Esophagus muscularis mucosa (tissue), 4 donors: ENCODE measurements at places on chromosomes 6 and 20. TPM values are rescaled to one million over a fixed set of nuclear protein-coding genes. Genes with fewer than 3 reads are reported as not detected.

Gene GSTA5
- not detected for total RNA-seq

Gene XKR7
- not detected for total RNA-seq

DNA sequence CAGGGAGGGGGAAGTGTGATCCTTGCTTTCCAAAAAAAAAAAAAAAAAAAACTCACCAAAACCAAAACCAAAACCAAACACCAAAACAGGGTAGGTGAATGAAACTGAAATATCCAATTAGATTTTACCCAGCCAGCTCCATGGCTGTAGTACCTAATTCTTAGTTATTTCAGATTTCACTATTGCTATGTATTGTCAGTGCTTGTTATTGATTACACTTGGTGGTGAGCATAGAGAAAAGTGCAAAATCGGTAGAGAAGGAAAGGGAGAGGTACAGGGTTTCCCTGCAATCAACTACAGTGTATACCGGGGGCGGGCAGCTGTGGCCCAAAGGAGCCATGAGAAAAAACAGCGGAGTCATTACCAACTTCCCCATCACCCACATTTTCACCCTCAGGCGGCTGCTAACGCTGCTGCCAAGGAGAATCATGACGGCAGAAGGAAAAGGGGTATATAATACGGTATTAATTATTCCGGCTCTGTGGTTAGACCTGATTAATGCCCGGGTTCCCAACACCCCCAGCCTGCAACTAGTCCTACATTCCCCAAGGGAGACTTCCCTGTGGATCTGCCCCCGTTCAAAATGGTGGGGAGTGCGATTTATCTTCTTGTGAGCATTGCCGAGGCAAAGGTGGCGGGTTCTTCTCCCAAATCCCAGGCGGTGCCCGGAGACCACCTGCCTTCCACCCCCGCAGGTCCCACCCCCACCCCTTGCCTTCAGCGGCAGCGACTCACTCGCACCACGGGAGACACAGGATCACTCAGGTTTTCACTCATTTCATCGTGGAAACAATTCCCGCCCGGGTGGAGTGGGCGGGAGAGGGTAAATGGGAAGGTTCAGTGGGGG, at the start of gene C6orf62:
TSS of gene C6orf62 (minus strand) at position 30 of the 847 bp plus-strand sequence. CDS start 486 bp downstream, outside the sequence.
- H3K27ac ChIP-seq = peak within 1 kb of the TSS; percentile 99
- H3K36me3 ChIP-seq = peaks cover 18% of the 10 kb centered on the region
- no peaks in the 10 kb centered on the region for H3K27me3 ChIP-seq
- DNase-seq = no peak
- H3K4me1 ChIP-seq = peaks cover 55% of the 10 kb centered on the region
- peak within 1 kb of the TSS; percentile 97 for H3K4me3 ChIP-seq

DNA sequence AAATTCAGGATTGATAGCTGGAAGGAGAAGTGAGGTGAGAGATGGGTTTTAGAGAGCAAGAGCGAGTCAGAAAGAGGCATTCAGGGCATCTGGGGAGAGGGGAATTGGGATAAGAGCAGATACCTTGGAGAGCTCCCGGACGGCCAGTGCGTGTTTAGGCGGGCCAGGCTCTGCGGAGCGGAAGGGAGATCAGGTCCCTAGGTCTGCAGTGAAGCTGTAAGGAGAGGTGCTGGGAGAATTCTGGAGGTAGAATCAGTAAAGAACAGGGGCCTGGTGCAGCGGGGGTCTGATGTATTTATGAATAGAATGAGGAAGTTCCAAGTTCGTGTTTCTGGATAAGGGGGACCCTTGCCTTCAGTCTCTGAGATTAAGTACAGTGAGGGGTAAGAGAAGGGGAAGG, 47.4 kb upstream of the FAM83D start:
- no peak overlapping the region for H3K27ac ChIP-seq
- no peak for DNase-seq
- H3K27me3 ChIP-seq = no peaks in the 10 kb centered on the region
- H3K36me3 ChIP-seq = no peaks in the 10 kb centered on the region
- H3K4me3 ChIP-seq = no peak overlapping the region

DNA sequence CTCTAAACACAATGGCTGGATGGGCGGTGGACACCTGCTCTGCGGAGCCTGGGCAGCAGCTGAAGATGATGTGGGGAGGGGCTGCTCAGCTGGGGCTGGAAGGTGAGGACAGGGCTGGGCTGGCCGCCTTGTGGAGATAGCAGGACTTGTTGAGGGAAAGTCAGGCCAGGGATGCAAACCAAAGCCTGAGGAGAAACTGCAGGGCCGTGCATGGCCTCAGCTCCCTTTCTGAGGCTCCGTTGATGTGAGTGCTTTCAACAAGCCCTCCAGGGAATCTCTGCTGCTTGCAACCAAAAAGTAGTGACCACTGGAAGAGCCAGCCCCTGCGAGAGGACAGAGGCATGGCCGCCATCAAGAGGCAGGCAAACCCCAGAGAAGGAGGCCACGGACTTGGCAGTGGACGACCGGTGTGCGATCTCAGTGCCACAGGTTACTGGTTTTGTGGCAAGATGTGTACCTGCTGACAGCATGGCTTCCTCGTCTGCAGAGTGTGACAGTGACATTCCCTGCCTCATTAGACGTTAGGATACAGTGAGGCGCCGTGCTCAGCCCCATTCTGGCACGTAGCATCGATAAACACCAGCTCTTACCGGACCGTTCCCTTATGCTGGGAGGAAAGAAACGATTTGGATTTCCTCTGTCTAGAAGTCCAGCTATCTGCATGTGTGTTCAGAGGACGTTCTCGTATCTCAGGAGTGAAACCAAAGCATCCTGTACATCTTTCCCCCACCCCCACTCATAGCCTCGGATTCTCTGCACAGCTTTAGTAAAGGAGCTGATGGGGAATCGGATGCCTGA, 37.9 kb downstream of the ERMARD start:
- no peaks in the 10 kb centered on the region for H3K36me3 ChIP-seq
- no peak for DNase-seq
- H3K27ac ChIP-seq = peak overlapping the region; percentile 70
- no peaks in the 10 kb centered on the region for H3K27me3 ChIP-seq
- peaks cover 22% of the 10 kb centered on the region for H3K4me1 ChIP-seq
- H3K4me3 ChIP-seq = peak overlapping the region; percentile 52

GRCh38 chr6:19320111-19320581, 517.0 kb upstream of the ID4 start:
- DNase-seq = no peak
- no peaks in the 10 kb centered on the region for H3K27me3 ChIP-seq
